ENCODE measurements at places on chromosomes 13 and 19.

DNA sequence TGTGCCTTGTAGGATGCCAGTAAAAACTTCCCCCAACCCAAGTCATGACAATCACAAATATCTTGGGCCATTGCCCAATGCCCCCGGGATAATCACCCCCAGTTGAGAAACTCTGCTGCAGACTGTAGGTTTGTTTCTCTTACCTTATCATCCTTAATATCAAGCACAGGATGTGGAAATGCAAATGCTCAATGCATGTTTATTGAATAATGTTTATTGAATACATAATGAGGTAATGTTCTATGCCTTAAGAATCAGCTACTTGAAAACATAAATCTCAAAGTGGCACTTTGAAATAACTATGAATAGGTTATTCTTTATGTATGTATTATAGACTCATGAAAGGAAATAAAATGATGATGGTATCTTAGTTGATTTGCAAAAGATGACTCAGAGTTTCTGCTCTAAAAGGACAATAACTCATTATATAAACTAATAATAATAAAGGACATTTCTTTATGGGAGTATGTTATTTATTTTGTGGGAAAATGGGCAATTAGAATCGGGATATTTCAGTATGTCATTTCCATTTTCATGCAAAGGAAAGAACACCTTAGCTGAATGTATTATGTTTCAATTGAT is 414.2 kb downstream of the EFNB2 start:
- no peak for DNase-seq

- no peak for DNase-seq
Measured at GRCh38 chr13:36668316-36668715, 5.5 kb upstream of the SERTM1 start.

DNA sequence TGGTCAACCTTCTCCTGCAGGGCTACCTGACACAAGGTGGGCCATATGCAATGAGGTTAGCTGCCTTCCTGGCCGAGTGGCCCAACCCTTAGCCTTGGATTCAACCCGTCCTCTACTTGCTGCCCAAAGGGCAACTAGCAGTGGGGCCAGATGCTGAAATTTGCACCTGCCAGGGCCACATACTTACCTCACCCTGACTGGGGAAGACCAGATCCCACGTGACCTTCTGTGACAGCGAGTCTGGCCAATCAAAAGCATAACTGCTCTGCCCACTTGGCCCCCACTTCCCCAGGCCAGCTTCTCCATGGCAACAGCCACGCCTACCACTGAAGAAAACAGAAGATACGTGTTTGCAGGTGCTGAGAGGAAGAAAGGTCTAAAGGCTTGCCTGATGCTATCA is 10.9 kb downstream of the PEG3 start:
- no peak for DNase-seq

GRCh38 chr19:31085125-31085524 is 264.1 kb downstream of the TSHZ3 start:
- no peak for DNase-seq

DNA sequence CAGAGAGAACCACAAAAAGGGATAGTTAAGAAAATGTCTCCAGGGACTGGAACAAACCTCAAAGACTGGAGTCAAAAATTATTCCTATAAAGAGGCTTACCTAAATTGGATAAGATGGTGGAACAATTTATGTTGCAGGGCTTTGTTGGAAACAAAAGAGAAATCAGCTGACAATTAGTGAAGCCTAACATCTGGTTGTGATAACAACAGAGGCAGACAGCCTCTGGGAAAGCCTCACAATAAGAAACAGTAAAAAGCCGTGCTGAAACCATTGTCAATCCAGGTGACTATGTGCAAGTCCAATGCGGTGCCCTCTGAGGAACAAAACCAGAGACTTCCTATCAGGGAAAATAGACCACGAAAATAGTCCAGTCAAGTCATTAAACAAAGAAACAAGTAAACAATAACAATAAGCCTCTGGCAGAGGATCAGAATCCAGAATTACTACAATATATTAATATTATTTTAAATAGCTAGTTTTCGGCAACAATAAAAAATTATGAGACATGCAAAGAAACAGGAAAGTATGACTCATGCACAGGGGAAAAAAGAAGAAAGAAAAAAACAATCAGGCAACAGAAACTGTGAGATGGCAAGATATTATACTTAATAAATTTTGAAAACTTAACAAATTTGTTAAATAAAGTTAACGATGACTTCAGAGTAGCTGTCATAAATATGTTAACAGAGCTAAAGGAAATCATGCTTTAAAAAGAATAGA is 99.7 kb upstream of the RXFP2 start:
- no peak for DNase-seq

GRCh38 chr13:33776239-33776881 is 41.6 kb upstream of the RFC3 start:
- DNase-seq, result no peak

All from activated T-helper 1 cell treated with Interleukin-2 at 50 U/mL for 16 hours (primary cell).